ENCODE measurements at places on chromosomes 1 and 21.

- no peak for DNase-seq
Measured at GRCh38 chr1:66540434-66541032, 6.6 kb downstream of the SGIP1 start.

- no peak for DNase-seq
Measured at GRCh38 chr1:37721565-37721964, 29.2 kb downstream of the CDCA8 start.

GRCh38 chr21:33461538-33462250 is 18.1 kb downstream of the TMEM50B start:
- no peak for DNase-seq

GRCh38 chr1:37731312-37732019 is 33.5 kb downstream of the EPHA10 start:
- DNase-seq = no peak

DNA sequence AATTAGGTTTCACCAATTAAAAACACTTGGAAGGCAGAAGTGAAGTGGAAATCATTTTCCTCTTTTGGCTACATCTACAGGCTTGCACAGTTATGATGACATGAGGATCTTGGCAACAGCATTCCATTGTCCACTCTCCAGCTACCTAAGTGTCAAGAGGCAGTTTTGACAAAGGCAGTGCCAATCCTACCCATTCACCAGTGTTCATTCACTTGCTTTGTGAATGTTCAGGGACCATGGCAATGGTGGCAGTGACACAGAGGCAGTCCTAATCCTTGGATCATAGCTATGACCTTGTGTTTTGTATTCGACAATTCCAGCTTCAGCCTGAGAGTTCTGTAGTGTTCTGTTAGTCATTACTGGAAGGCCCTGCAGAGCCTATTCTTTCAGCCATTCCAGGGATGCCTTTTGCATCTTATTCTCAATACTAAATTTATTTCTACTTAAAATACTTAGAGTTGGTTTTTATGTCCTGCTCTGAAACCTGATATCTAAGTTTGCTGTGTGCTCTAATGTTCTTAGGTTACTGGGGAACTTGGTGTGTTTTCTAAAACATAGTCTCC is 36.7 kb downstream of the CRB1 start:
- no peak for DNase-seq

DNA sequence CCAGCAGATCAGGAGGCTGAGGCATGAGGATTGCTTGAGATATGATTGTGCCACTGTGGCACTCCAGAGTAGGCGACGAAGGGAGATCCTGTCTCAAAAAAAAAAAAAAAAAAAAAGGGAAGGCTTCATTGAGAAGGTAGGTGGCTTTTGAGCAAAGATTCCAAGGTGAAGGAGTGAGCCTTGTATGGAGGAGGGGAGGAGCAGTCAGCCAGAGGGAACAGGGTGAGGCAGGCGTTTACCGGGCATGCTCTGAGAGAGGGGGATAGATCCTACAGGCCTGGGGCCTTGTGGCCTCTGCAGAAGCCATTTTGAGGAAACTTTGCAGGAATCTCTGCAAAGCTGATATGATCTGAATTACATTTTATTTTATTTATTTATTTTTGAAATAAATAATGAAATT is 5.1 kb upstream of the HDAC1 start:
- DNase-seq = no peak

DNA sequence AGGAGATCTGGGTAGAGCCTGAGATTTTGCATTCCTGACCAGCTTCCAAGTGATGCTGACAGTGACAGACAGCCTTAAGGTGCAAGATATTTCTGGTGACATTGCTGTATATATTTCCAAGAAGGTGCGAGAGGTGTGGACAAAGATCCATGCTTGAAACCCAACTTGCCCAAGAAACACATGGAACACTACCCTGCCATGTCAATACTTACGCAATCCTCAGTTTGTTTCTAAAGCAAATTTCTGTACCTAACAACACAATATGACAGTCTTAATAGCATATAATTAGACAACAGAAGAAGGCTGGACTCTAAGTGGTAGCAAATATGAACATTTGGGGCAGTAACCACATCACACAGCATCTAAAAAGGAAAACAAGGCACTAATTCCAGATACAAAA is 260.4 kb downstream of the DSCAM start:
- no peak for DNase-seq

DNA sequence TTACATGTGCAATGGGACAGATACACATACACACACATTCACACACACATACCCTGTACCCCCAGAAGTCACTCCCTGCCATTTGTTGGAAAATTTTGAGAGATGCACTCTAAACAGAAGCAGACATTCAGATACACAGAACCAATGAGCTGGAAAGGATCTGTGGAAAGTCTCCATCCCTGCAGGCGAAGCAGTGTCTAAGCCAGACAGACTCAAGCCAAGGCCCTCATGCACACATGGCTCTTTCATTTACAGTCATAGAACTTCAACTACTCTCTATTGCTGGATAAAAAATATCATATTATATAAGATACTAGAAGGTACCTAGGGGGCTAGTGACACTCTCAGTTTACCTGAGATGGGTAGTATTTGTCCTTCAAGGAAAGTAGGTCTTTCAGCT is 7.3 kb upstream of the SEC16B start:
- no peak for DNase-seq

DNA sequence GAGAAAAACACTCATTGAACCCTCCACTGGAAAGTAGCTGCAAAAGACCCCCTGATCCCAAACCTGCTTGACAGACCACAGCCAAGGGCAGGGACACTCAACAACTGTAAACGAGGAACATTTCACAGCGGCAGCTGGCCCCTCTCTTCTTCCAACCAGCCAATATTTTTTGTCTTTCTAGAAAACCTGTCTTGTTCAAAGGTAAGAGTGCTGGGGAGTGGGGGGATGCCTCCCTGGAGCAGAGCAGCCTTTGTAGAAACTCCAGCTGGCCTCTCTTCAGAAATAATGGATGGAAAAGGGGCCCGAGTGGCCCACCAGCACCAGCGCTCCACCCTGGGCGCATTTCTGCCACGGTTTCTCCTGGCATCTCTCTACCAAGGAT is 384.0 kb downstream of the RRAGC start:
- no peak for DNase-seq

DNA sequence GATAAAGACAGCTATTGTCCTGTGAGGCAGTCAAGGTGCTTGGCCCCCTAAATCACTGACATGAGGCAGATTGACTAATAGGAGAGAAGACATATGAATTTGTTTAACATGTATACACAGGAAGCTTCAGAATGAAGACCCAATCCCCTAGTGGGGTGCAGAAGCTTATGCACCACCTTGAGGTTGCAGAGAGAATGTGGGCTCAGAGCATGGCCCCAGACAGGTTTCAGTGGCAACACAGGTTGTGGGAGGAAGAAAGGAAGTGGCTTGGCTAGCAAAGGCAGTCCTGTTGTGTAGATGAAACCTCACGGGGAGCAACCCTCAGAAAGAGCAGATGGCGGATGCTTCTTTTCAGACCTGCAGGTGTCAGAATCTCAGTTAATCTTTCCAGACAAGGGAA is 37.0 kb upstream of the PARP1 start:
- peak; percentile 30 for DNase-seq

DNA sequence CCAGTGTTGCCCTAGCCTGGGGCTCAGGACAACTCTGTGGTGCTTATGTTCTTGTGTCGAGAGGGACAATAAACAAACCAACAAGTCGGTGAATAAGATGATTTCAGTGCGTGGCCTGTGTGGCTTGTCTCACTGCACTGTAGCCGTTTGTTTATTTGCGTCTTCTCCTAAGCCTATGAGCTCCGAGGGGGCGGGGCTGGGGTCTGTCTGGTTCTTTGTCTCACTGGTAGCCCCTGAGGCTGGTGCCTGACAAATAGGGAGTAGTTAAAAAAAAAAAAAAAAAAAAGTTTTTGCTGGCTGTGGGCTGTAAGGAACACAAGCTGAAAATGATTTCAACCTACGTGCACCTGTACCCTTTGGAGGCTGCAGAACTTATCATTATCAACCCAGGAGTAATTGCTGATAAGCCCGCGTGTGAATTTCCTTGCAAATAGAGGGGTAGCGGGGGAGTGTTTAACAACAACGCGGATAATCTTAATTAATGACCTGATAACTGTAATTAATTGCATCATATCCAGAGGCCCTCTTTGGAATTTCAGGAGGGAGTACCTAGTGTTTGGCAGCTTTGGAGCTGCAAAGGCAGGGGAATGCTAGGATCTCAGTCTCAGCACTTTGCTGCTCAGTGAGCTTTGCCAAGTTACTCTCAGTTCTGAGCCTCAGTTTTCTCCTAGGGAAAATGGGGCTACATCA is 925 bp upstream of the ARHGEF10L start:
- no peak for DNase-seq
